Stimulated activated CD4-positive, alpha-beta T cell treated with anti-CD3 and anti-CD28 coated beads, Interleukin-2, amount 100 ng/mL, for 48 hours (primary cell): ENCODE measurements at places on chromosomes 2 and 18.

DNA sequence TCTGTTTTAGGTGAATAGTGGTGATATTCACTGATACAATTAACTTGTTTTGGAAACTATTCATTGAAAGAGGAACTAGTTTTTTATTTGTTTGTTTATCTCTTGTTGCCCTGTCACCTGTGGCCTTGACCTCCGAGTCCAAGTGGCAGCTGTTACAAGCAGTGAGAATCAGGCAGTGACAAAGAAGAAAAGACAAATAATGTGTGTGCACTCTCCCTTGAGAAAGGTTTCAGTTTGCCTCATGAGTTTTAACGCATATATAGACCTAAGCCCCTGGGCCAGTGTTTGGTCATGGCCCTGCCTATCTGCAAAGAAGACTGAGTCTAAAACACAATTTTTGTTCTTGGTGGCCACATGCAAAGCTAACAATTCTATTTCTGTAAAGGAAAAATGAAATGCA, 15.3 kb downstream of the KYNU start:
- no peak for DNase-seq

GRCh38 chr18:8367217-8367988, 241.8 kb upstream of the RAB12 start:
- peak; percentile 13 for DNase-seq

GRCh38 chr2:97931118-97931857, 64.5 kb downstream of the TMEM131 start:
- DNase-seq = no peak

DNA sequence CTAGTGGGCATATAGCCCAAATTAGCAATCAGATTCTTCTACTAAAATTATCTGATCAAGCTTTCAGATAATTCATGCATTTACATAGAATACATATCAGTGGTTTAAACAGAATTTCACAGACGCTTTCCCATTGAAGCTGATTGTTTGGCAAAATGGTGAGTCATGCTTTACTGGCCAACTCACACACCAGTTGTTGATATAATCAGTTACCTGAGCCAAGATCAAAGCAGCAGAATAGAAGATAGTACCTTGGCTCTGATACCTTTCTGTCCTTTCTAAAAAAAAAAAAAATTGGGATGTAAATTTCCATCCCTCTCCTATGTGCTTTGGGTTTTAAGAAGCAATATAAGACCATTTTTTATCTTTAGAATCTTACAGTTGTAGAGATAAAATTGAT, 178.0 kb downstream of the MCFD2 start:
- DNase-seq = no peak

- DNase-seq = no peak
These were observed 13.0 kb downstream of the DIPK1C start for GRCh38 chr18:74444104-74444503.

DNA sequence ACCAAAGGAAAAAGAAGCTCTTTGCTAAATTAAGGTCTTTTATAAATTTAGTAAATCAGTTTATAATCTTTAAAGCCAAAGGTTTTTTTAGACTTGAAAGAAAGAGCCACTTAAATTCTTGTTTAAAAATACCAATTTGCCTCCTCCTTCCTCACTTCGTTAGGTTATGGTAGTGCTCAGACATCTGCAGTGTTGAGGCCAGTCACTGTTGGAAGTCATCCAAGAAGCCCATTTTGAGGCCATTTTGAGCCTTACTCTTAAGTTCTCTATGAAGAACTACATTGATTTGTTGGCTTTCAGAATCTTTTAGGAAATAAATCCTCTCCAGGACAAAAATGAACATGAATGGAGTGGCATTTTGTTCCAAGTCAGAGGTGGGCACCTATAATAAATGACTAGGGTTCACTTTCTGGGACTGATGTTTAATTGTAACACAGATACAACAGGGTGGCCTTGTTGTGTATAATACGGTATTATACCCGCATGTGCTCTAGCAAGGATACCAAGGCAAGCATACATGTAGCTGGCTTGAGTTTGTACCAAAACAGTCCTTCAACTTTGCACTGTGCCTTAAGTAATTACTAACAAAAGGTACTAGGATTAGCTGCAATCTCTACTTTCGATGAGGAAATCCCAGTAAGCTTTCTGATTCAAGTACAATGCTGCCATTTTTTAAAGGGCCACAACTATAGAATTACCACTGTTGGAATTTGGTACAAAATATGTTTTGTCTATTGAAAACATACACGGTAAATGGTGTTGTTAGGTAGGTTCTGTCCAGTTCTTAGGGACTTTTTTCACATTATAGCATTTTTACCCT, 22.8 kb downstream of the SLC66A3 start:
- DNase-seq = no peak

DNA sequence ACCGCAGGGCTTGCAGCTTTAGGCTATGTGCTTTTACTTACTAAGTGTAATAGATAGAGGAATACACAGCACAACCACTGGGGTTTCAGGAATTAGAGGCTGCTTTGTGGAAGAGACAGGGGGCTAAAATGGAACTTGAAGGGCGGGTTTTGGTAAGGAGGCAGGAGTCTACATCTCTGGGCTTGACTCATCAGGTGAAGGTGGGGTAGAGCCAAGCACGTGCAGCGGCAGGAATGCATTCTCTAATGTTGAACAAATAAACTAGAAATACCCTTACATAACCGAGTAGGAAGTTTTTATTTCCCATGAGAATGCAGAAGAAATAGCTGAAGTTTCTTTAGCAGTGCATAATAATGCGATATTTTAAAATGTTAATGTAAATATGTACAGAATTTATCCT, 673.8 kb upstream of the SALL3 start:
- no peak for DNase-seq

GRCh38 chr18:10875811-10876210, 273.6 kb downstream of the PIEZO2 start:
- no peak for DNase-seq

GRCh38 chr18:23209031-23209430, 73.7 kb downstream of the CABLES1 start:
- DNase-seq = no peak

GRCh38 chr2:69087211-69087911, 74.4 kb downstream of the ANTXR1 start:
- no peak for DNase-seq
